ENCODE measurements at places on chromosomes 13 and 19. TPM values are rescaled to one million over a fixed set of nuclear protein-coding genes. Genes with fewer than 3 reads are reported as not detected.
A peak's percentile ranks its signal among the peaks of the same experiment; 100 is the strongest.

The PRTN3 gene
- not detected for total RNA-seq

The CEACAM3 gene
- total RNA-seq, result not detected

The SOX1 gene
- total RNA-seq, result not detected

The NALCN gene
- 2.0 TPM for total RNA-seq

The NLRP5 gene
- not detected for total RNA-seq

The ADPRHL1 gene
- total RNA-seq, result 2.8 TPM

The ZIC5 gene
- 0.71 TPM for total RNA-seq

The THAP8 gene
- 3.2 TPM for total RNA-seq

The LHFPL6 gene
- total RNA-seq, result not detected

The LIM2 gene
- total RNA-seq, result not detected

The C19orf12 gene
- 17.5 TPM for total RNA-seq

- no peak for DNase-seq
Measured at GRCh38 chr13:113483504-113484293, 6.8 kb downstream of the DCUN1D2 start.

DNA sequence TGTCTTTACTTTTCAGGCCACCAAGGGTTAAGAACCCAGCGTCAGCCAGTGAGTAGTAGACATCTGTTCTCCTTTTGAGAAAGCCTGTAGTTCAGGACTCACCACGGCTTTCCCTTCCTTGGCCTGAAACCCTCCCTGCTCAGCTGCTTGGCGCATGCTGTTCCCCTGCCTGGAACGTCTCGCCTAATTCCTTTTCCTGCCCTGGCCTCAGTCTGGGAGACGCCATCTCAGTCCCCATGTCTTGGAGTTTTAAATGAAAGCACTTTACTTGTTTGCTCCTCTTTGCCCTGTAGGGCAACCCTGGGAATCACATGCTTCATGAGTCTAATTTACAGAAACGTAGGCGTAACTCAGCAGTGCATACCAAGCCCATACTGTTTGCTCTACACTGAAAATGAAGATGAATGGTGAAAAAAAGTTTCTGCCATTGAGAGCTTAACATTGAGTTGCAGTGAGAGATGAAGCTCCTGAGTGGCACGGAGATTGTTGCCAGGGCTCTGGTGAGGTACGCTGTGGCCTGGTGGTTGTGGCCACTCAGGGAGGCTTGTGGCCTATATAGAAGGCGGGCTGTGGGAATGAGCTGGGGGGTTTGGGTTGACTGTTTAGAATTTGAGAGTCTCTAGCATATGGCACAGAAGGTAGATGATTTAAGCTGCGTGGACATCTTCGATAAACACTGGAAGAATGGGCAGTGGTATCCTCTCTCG is 52.8 kb downstream of the GATAD2A start:
- DNase-seq, result no peak

DNA sequence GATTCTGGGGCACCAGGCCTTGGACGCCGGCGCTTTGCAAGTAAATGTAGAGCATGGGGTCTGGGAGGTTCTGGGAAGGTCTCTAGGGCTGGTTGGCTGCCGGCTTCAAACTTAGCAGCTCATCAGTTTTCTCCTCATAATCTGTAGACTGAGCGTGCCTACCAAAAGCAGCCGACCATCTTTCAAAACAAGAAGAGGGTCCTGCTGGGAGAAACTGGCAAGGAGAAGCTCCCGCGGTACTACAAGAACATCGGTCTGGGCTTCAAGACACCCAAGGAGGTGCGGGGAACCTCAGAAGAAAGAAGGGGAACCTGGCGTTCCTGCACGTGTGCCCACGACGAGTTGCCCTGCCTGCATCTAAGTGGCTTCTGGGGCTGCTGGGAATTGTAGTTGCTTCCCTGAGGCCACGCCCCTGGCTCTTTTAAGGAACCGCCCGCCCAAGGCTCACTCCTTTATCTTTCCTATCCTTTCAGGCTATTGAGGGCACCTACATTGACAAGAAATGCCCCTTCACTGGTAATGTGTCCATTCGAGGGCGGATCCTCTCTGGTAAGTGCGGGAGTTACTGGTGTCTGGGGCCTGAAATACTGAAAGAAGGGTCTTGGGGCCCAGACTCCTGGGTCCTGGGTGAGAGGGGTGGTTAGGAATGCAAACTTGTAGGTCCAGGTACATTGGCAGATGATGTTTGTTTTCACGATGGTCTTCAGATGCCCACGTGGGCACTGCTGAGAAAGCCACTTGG is 984 bp downstream of the RPS11 start:
- DNase-seq, result peak; percentile 68

GRCh38 chr19:29861574-29861973 is 49.8 kb downstream of the CCNE1 start:
- DNase-seq, result no peak

GRCh38 chr19:40565910-40566495 is 10.7 kb upstream of the SHKBP1 start:
- no peak for DNase-seq

GRCh38 chr19:28425046-28425931 is 787.7 kb downstream of the UQCRFS1 start:
- DNase-seq, result no peak

- no peak for DNase-seq
Measured at GRCh38 chr13:81606074-81606473, 1265.1 kb upstream of the SPRY2 start.

DNA sequence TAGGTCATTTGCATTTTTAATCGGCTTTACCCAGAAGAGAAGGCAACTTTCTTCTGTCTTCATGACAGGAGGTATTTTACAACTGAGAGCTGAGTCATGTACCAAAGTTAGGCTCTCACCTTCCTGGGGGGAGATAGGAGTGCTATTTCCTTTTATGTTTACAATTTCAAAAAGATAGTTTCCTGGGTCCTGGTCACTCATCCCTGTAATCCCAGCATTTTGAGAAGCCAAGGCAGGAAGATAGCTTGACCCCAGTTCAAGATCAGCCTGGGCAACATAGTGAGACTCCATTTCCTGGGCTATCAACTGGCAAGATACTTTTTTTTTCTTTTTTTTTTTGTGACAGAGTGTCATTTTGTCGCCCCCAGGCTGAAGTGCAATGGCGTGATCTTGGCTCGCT is 7.6 kb downstream of the LYPD3 start:
- no peak for DNase-seq

- no peak for DNase-seq
Measured at GRCh38 chr13:26599403-26599802, 41.9 kb downstream of the WASF3 start.

DNA sequence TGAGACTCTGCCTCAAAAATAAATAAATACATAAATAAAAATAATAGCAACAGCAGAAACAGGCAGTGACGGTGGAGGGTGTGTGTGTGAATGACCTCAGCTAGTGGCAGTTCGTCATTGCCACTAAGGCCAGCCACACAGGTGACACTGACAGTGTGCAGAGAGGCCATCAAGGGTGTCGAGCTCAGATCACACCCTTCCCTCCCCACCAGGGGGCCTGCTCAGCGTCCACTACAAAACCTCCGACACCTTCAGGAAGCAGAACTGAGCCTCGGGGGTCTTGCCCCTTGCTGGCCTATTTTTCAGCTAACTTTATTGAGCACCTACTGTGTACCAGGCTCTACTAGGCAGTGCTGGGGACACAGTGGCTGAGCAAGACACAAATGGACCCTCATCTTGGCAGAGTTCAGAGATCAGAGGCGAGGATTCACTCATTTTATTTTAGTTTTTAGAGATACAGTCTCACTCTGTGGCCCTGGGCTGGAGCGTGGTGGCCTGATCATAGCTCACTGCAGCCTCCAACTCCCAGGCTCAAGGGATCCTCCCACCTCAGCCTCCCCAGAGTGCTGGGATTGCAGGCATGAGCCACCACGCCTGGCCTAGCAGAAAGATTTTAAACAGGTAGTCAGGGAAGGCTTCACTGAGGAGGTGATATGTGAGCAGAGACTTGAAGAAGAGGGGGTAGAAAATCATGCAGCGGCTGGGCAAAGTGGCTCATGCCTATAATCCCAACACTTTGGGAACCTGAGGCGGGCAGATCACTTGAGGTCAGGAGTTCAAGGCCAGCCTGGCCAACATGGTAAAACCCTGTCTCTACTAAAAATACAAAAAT is 30.3 kb upstream of the SEMA6B start:
- DNase-seq, result peak; percentile 48

DNA sequence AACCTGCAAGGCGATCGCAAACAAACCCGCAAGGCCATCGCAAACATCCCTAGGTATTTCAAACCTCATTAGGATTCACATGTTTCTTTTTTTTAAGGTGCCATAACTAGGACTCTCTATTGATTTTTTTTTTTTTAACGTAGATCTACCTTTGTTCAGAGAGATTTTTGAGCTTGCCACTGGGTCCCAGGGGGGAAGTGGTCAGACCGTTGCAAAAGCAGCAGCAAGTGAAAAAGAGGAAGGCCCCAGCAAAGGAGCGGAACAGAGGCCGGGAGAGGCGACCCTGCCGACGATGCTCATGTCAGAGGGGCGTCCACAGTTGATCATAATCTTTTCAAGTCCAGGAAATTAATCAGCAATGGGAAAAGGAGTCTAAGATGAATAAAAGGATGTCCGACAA is 32.7 kb upstream of the FLT1 start:
- no peak for DNase-seq

GRCh38 chr19:30017172-30017571 is 75.1 kb downstream of the URI1 start:
- DNase-seq, result no peak

- no peak for DNase-seq
Measured at GRCh38 chr13:33006638-33007037, 9.6 kb upstream of the KL start.

DNA sequence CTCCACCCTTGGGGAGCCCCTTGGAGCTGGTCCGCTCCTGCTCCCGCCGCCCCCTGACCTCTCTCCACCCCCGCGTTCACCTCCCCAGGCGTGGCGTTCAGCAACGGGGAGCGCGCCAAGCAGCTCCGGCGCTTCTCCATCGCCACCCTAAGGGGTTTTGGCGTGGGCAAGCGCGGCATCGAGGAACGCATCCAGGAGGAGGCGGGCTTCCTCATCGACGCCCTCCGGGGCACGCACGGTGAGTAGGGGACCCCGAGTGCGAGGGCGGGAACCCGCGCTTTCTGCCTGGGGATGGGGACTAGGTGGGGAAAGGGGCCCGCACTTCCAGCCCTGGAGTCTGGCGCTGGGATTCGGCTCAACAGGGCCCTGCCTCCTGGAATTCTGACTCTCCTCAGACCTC is 1.7 kb downstream of the CYP2A13 start:
- DNase-seq, result peak; percentile 27

GRCh38 chr13:99227909-99228688 is 27.4 kb downstream of the UBAC2 start:
- no peak for DNase-seq

- no peak for DNase-seq
Measured at GRCh38 chr13:63377986-63378385, 1962.3 kb upstream of the PCDH20 start.

DNA sequence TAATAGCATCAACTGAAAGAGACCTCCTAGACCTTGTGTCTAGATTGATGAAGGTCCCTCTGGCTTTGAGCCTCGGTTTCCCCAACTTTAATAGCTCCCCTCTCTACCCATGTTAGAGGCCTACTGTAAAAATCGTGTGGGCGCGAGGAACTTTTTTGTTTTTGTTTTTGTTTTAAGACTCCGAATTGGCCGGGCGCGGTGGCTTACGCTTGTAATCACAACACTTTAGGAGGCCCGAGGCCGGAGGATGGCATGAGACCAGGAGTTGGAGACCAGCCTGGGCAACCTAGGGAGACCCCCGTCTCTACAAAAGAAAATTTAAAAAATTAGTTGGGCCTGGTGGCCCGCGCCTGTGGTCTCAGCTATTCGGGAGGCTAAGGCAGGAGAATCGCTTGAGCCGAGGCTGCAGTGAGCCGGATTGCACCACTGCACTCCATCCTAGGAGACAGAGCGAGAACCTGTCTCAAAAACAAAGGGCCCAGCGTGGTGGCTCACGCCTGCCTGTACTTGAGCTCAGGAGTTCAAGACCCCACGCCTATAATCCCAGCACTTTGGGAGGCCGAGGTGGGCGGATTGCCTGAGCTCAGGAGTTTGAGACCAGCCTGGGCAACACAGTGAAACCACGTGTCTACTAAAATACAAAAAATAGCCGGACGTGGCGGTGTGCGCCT is 858 bp upstream of the PPP6R1 start:
- no peak for DNase-seq

DNA sequence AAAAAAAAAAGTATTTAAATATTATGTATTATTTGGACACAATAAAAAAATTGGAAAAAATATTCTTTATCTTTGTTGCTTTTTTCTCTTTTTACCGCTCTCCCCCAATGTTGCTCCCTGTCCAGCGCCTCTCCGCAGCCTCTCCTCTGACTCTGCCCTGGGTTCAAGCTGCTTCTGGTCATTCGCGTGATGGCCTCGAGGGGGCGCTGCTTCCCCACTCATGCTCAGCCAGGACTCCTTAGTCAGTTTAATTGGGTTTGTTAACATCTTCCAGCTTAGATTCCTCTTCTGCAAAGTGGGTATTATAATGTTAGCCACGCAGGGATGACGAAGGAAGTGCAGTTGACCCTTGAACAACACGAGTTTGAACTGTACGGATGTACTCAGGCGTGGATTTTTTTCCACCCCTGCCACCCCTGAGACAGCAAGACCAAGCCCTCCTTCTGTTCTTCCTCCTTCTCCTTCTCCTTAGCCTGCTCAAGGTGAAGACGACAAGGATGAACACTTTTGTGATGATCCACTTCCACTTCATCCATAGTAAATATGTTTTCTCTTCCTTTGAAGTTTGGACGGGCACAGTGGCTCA is 4.9 kb upstream of the NWD1 start:
- peak; percentile 59 for DNase-seq

DNA sequence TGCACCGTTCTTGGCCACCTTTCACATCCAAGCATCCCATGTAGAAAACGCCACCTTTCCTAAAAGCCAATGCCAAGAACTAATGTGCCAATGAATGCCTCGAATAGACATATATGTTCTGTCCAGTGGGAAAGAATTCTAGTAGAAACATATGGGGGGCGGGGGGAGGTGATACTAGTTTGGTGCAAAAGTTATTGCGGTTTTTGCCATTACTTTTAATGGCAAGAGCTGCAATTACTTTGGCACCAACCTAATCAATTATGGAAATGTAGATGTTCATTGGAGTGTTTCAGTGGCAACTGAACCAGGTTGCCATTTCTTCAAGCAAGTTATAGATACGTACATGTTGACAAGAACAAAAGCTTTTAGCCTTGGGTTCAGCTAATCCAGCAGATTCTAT is 34.6 kb downstream of the SLC15A1 start:
- DNase-seq, result no peak

- peak; percentile 88 for DNase-seq
Measured at GRCh38 chr19:53989600-53990533, 1.6 kb upstream of the CACNG6 start.

GRCh38 chr19:5153601-5154128 is 184.8 kb downstream of the KDM4B start:
- no peak for DNase-seq

- DNase-seq, result no peak
Measured at GRCh38 chr19:9871626-9872338, 36.7 kb downstream of the PIN1 start.

DNA sequence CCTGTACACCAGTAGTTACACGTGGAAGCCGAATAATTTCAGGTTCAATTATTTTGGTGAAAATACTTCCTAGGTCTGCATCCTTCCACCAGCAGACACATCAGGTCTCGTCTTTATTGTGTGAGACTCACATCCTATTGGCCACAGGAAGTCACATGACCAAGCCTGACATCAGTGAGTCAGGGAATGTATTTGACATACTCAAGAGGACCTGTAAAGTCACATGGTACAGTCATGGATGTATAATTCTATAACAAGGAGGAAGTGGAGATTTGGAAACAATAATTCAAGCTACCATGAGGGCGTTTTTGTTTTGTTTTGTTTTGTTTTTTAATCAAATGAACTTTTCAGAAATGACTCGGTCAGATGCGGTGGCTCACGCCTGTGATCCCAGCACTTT is 9.3 kb upstream of the HIF3A start:
- no peak for DNase-seq
